Neural progenitor cell (in vitro differentiated cells): ENCODE measurements at places on chromosomes 13 and 19.

GRCh38 chr19:47523473-47523872 lies 8.6 kb upstream of the NAPA start:
- DNase-seq, result no peak

- DNase-seq, result peak; percentile 59
Measured at GRCh38 chr13:112249644-112250610, 126.2 kb upstream of the SPACA7 start.

DNA sequence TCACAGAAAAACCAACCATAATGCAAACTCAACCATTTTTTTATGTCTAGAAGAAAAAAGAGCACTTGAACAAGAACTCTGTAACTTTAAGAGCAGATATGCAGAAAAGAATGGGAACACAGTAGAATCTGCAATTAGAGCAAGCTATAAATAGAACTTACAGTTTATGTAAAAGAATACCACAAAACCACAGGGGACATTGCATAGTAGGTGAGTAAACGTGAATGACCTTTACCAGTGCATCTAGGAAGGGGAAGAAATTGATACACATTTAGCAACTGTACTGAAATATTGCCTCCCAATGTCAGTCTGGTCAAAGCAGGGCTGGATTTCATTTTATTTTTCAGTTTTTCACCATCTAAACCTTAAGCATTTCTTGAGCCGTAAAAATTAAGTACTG lies 242.2 kb upstream of the EDNRB start:
- no peak for DNase-seq

DNA sequence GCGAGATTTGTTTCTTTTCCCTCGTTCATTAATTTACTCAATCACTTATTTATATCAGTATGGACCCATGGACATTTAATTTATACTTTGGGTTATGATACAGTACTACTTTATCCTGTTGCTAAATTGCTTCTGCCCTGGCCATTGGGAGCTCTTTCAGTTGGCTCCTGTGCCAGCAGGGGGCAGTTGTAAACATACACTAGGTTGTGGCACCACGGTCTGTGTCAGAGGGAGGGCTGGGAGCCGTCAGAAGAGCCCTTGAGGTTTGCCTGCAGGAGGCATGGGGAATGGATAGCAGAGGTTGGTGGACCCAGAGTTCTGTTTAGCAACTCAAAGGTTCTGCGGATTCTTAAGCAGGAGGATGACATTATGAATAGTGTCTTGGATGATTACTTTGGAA lies 94.3 kb downstream of the ERCC5 start:
- no peak for DNase-seq

DNA sequence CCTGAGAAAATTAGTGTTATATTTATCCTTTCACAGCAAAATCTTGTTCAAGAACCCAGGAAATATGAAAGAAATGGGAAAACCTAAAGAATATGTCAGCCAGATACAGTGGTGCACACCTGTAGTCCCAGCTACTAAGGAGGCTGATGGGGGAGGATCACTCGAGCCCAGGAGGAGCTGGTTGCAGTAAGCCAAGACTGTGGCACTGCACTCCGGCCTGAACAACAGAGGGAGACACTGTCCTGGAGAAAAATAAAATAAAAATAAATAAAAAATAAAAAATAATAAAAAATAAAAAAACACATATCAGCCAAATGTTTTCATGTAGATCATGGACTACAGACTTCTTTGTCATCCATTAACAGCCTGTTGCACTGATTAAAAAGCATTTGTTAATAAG lies 244.8 kb upstream of the KLHL1 start:
- DNase-seq, result peak; percentile 26

GRCh38 chr19:33233056-33233873 lies 7.6 kb upstream of the SLC7A10 start:
- no peak for DNase-seq
